ENCODE measurements at places on chromosomes 5 and 9.

GRCh38 chr5:32339198-32339597 is 26.5 kb upstream of the MTMR12 start:
- no peak for DNase-seq

DNA sequence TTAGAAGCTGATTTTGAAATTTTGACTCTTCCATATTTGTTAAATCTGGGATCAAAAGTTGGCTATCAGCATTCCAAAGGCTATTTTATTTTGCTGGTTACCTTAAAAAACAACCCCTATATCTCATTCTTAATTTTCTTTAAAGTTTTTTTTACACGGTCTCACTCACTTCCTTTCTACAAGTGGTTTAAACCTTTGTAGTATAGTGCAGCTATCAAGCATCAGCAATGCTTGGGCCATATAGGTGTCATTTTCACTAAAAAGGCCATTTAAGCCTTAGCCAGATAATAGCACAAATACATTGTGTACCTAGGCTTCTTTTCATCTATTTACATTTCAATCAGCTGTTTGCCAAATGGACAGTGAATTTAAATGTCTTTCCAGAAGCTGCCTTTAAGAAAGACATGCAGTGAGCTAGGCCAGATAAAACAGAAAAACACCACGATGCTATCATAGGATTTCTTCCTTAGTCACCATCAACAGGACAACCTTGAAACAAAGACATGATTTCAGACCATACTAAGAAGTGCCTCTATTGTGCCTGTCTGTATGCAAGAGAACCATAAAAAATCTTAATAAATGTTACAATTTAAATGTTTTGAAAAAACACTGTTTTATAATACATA is 104.2 kb downstream of the RAPGEF6 start:
- no peak for DNase-seq

DNA sequence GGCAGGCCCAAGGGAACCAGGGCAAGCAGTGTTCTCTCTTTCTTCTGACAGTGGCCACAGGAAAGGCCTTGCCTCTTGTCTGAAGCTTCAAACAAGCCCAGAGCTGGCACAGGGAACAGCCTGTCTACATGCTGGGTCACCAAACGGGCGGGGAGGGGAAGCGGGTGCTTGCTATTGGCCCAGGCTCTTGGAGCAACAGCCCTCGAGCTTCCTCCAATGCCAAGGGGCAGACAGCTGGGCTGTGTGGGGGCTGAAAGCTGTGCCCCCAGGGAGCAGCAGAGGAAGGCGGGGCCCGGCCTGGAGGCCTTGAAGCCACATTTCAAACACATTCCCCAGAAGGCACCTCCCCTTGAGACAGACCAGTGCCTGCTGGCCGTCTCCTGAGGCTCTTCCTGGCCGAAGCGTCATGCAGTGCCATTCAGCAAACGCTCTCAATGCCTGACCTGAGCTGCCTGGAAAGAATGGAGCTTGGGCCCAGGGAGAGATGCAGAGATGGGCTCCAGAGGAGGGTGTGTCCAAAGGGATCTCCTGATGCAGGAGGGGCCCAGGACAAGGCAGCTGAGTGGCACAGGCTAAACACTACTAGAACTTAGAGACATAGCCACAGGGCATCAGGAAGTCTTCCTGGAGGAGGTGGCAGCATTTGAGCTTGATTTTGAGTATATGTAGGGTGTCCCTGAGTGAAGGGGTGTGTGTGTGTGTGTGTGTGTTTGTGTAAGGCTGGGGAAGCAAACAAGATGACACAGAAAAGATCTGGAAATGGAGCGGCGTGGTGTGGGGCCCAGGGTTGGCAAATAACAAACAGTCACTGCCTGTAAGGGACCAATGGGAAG is 2.5 kb downstream of the FIBCD1 start:
- no peak for DNase-seq

DNA sequence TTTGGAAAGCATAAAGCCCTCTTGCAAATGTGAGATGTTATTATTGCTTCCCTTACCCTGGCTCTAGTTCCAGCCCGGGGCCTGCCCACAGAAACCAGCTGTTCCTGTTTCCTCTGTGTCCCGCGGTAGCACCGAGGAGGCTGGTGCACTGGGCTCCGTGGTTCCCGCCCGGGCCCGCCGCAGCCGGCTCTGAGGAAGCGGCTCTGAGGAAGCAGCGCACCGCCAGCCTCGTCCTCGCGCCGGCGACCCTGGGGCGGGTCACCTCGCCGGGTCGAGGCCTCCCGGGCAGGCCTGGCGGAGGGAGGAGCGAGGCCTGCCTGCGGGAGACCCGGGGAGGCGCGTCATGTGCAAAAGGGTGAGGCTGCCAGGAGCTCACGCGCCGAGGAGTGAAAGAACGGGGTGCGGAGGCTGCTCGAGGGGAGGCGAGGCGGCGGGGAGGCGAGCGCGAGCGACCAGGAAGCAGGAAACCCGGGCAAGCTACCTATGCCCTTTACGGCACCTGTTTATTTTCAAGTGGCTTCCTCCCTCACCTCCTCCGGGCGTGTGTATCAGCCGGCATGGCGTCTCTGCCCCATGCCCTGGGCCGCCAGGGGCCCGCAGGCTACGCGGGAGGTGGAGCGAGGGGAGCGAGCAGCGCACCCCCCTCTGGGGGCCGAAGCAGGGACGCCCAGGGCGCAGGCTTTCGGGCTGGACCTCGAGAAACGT is 61.3 kb upstream of the MEGF10 start:
- DNase-seq = peak; percentile 81

DNA sequence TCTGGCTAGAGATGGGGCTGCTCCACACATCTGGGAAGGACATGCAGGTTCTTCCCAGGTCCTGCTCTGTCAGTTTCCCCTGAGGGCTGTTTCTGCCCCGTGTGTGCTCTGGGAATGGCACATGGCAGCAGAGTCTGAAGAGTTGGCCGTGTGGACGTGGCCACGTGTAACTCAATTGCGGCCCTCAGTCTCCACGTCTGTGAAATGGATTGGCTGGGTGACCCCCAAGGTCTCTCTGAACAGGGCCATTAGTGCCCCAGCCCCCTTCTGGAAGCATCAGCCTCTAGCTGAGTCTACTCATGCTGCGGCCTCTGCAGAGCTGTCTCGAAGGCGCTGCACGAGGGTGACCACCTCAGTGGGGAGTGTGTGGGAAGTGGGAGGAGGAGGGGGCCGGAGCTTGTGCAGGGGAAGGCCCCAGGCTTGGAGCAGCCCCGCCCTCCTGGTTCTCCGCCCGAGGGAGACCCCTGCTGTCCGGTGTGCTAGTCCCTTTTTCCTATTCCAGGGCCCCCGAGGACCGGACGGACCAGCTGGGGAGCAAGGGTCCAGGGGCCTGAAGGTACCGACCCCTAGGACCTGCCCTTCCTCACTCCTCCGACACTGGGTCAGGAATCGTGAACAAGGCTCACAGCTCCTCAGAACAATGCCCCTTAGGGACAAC is 58.9 kb upstream of the ORM1 start:
- DNase-seq = no peak

GRCh38 chr5:132753135-132753987 is 6.1 kb downstream of the CCNI2 start:
- DNase-seq = peak; percentile 46

DNA sequence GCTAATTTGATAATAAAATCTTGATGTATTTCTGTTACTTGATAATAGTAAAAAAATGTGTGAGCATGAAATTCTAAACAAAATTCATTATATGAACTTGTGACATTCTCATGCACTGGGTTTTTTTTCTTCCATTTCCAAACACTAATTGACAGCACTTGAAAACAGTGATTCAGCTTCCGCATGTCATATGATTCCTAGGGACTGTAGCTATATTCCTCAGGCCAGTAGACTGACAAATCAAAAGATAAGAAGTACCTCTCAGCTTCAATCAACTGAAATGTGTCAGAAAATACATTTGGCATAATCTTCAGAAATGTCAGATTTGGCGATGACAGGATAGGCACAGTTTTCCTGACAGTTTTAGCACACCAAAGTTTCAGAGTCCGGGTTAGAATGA is 52.5 kb downstream of the EFNA5 start:
- no peak for DNase-seq

GRCh38 chr5:135179308-135179980 is 145.4 kb upstream of the PITX1 start:
- no peak for DNase-seq

DNA sequence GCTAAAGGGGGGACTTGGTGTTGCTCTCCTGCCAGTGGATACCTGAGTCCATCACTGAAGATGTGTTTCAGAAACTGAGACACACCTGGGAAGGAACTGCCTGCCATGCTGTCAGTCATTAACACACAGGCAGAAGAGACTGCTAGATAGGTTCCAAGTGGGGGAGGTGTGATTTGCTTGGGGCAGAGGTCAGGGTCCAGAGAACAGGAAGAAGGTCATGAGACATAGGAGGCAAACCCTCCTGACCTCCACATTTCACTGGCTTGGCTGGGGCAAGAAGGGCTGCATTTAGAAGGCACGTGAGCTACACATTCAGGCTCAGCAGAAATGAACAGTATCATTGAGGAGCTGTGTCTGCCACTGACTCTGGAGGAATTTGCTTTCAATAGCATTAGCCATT is 215.8 kb downstream of the HSPA4 start:
- DNase-seq = no peak

DNA sequence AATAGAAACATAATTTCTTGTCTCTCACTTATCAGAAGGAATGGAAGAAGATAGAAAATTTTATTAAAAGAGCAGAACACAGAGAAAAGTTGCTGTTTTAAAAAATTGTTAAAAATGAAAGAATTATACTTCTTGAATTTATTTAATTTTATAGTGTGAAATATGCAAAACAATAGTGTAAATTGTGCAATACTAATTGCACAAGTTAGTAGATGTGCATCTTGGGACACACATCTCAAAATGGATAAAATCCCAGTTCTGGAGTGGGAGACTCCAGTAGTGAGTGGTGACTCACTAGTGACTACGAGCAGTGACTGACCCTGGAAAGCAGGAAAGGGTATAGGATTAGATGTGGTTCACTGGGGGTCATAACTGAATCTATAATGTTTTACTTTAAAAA is 223.2 kb downstream of the MSX2 start:
- DNase-seq = no peak

DNA sequence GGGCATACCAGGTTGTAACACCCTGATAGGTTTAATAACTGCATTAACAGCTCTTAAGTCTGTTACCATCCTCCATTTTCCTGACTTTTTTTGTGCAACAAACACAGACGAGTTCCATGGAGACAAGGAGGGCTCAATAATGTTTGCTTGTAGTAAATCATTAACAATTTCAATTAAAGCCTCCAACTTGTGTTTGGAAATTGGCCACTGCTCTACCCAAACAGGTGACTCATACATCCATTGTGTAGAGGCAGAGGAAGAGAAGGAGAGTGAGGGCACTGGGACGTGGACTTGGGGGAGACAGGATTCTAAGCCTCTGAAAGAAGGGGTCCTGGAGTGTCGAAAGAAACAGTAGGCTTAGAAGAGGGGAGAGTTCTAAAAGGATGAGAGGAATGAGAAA is 213.6 kb upstream of the KCNN2 start:
- DNase-seq = no peak

DNA sequence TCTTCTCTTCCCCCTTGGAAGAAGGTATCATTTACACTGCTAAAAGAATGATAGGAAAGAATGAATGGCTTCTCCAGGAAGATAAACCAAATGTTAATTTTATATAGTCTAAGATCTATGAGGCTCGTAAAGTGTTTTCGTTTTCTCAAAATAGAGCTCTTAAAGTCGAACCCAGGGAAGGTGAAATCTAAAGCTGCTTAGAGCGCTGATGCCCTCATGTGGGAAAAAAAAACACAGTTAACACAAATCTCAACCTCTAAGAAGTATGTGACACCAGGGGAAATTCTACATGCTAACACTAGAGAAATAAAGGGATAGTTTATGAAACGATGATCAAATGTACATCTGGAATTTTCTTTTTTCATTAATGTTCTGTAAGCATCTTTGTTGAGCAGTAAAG is 257.9 kb downstream of the RASEF start:
- no peak for DNase-seq

DNA sequence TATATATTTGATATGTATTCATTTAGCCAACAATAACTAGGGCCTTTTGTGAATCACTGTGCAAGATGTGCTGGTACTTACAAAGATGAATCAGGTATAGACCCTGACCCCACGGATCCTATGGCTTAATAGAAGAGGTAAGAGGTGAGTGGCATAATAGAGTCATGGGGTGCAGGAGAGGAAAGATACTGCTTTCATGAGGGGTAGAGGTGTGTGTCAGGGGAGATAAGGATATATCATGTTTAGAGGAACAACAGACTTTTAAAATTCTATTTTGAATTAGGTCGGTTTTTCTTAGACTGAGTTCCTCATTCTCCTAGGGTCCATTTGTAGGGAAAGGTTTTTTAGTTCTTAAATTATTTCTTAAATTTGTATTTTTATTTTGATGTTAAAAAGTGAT is 27.8 kb downstream of the ZCCHC7 start:
- no peak for DNase-seq

- no peak for DNase-seq
Observed at GRCh38 chr9:36517131-36517530, 55.6 kb upstream of the MELK start.

DNA sequence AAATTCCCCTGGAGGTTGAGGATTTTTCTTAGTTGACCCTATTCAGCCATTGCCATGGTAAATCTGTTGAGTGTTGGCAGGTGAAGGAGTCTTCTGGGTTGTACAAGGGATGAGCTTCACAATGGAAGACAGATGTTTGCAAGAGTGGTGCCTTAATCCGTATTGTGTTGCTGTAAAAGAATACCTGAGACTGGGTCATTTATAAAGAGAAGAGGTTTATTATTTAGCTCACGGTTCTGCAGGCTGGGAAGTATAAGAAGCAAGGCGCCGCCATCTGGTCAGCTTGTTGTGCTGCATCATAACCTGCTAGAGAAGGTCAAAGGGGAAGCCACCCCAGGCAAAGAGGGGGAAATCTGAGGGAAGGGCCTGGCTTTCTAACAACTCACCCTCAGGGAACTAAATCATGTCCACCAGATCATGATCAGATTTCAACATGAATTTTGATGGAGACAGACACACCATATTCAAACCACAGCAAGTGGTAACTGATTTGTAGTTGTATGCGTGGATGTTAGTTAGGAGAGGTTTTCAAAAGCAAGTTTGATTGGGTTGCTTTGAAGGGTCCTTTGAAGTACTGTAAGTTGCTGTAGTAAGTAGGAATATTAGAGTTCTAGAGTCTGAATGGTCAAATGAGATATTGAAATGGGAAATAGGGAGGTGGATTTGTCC is 2.5 kb downstream of the TNPO1 start:
- peak; percentile 78 for DNase-seq

DNA sequence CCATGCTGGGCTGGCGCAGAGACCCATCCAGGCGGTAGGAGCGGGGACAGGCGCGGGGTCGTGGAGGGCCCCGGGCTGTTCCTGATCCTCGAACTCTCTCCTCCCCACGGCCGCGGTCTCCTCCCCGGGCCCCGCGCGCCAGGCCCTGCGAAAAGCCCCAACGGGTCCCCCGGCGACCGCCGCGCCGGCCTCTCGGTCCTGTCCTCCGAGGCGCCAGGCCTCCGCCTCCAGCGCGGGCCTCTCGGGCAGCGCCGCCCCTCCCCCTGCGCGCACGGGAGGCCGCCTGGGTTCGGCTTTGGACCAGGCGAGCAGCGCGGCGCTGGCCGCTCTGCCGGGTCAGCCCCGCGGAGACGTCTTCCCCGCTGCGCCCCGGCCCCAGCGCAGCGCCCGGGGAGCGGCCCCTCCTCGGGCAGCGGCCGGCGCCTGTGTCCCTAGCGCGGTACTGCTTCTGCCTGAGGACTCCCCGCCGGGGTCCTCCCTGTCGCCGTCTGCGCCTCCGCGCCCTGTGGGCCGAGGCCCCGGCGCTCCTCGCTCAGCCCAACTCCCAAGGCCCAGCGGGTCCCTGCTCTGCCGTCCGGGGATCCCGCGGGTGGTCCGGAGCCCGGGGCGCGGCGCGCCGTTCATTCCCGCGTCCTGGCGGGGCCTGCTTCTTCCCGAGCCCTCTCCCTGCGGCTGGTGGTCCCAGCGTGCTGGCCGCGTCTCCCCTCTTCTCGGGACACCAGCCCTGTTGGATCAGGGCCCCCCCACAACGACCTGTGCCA is 13.4 kb downstream of the COL23A1 start:
- no peak for DNase-seq
